ENCODE measurements at places on chromosomes 12 and 14.
A peak's percentile ranks its signal among the peaks of the same experiment; 100 is the strongest.

- DNase-seq: no peak
Observed at GRCh38 chr14:41950428-41951151, 343.9 kb downstream of the LRFN5 start.

DNA sequence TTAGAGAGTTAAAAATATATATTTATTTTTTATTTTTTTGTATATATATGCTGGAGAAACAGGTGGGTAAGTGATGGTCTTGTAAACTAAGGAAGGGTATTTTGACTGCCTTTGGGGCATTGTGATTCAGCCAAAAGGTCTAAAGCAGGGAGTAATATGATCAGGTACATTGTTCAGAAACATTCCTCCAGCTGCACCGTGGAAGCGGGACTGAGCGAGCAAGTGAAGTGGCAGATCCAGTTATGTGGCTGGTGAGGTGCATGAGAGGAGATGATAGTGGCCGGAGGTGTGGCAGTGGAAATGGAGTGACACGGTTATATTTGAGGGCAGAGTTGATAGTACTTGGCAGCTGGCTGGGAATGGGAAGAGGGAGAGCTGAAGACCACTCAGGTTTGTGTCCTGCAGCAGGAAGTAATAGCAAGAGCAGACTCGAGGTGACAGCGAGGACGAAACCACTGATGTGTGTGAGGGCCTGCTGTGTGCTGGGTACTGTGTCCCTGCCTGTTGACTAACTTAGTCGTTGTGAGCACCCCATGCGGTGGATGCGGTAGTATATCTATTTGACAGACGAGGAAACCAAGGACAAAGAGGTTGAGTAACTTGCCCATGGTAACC, 39.2 kb downstream of the EID3 start:
- no peak for DNase-seq

DNA sequence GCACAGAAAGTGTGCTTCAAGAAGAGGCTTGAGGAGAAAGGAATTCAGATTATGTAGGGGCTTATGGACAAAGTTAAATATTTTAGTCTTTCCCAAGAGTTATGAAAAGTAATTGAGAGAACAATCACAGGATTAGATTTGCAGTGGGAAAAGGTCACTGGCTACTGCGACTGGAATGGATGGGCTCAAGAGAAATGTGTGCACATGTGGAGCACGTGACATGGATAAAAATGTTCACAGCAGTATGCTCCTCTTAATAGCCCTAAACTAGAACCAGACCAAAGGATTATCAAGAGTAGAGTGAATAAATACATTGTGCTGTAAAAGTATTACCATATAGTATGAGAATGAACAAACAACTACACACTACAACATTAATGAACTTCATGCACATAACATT, 78.1 kb downstream of the ABCD2 start:
- no peak for DNase-seq

DNA sequence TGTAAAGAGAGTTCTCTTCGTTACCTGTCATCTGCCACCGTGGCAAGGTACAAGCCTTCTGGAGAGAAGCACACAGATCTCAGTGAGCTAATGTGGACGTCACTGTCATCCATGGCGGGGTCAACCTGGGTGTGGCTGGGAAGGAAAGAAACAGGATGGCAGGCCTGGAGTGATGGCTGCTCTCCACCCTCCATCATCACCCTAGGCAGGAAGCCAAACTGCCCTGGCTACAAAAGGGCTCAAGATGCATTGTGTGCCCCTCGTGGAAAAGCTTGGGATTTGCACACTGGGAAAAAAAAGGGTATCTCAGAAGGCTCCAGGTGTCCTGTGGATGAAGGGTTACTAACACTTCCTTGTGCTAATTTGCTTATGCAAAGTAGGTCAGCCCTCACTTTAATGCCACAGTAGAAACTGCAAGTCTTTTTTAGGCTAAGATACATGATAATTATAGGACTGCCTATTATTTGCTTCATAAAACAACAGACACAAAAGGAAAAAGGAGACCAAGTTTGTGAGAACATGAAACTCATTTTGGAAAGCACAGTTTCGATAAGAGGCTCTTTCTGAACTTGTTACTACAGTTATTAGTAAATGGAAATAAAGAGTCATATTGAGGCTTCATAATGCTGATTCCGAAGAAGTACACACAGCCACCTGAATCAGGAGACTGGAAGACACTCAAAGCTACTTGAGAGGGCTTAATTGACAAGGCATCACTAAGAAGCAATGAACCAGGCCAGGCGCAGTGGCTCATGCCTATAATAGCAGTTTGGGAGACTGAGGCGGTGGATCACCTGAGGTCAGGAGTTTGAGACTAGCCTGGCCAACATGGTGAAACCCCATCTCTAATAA, 18.9 kb downstream of the RFC5 start:
- peak; percentile 28 for DNase-seq

DNA sequence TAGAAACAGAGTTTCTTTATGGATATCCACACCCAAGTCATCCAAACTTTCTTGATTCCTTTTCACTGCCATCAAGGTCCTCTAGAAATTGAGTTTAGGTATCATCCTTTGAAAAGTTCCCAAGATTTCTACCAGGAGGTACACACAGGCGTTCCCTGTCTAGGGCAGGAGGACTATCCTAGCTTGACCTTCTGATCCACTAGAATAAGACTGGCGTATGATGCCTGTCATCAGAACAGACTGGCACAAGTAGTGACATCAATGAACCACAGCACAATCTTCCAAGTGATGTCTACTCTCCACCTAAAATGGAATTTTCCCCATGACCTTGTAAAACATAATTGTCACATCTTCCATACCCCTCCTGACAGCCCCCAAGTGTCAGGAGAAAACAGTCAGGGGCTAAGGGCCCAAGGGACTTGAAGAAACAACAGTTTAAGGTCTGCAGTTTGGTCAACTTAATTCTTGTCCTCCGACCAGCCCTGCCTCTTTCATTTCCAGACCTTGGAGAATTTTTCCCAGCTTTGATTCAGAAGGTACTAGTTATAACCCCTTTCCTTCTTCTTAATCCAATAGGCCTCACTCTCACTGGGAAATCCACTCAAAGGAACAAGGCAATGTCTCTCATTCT, 100.7 kb upstream of the FKBP4 start:
- DNase-seq: no peak

GRCh38 chr12:48010366-48010970, 6.2 kb upstream of the COL2A1 start:
- no peak for DNase-seq

- no peak for DNase-seq
Observed at GRCh38 chr12:105888696-105889095, 250.1 kb downstream of the NUAK1 start.
